ENCODE measurements at places on chromosomes 6 and 20. TPM values are rescaled to one million over a fixed set of nuclear protein-coding genes. Genes with fewer than 3 reads are reported as not detected.

Gene C20orf96
- 1.2 TPM for total RNA-seq

Gene FAM229B
- total RNA-seq, result 18.8 TPM

Gene FAM50B
- 7.6 TPM for total RNA-seq

Gene OPN5
- total RNA-seq, result not detected

Gene TMEM14C
- total RNA-seq, result 175 TPM
